Ascending aorta (tissue), 2 donors: ENCODE measurements at places on chromosomes 12 and 14.

- no peak for DNase-seq
Observed at GRCh38 chr12:131075194-131075593, 121.5 kb downstream of the ADGRD1 start.

- DNase-seq = no peak
Observed at GRCh38 chr12:3533703-3534386, 42.8 kb downstream of the PRMT8 start.

GRCh38 chr14:81305743-81306142 is 85.0 kb upstream of the GTF2A1 start:
- DNase-seq = no peak

DNA sequence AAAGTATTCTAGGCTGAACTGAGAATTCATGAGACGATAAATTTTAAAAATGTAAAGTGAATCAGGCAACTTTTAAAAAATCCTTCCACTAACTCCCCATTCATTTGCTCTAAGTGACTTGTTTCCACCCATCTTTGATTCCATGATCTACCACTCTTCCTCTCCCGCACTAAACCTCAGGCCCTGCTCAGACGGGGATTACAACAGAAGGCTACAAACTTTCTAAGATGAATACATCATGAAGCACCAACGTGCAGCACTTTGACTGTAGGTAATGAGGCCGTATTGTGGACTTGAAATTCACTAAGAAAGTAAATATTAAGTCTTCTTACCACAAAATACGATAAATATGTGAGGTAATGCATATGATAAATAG is 30.0 kb downstream of the TMEM132D start:
- DNase-seq = no peak

DNA sequence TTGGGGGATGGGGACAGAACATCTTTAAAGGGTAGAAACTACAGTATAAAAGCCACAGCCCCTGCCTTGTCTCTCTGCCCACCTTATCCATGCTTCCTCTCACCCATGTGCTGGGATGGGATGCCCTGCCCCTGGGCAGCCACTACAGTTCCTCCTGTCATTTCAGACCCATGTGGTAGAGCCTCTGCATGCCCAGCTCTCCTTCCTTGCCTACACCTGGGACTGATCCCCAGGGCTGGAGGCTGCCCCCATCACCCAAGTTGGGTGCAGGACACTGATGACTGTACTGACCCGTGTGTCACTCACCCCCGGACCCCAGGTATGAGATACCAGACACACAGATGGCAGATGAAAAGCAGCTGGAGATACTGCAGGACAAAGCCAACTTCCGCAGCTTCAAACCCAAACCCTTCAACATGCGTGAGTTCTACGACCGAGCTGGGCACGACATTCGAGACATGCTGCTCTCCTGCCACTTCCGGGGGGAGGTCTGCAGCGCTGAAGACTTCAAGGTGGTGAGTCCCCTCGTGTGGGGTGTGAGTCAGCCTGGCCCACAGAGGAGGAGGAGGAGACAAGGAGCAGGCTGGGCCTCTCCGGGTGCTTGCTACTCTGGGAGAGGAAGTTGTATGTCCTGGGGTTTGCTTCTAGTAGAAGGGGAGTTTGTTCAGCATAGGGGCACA is 2.2 kb downstream of the ASIC1 start:
- DNase-seq = no peak

DNA sequence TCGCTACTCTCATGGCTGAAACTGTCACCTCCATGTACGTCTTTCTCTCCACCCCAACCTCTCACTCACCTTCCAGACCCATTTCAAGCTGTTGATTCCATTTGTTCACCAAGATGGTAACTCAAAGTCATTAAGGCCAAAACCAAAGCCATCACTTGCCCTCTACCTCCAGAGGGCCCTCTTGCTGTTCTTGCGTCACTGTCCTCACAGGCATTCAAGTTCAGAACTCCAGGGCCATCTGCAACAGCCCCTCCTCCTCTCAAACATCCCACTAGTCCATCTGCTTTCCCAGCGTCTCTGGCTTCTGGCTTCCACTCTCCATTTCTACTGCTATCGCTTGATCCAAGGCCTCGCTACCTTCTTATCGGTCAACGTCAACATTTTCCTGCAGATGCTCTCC is 74.5 kb downstream of the VWF start:
- DNase-seq = no peak

DNA sequence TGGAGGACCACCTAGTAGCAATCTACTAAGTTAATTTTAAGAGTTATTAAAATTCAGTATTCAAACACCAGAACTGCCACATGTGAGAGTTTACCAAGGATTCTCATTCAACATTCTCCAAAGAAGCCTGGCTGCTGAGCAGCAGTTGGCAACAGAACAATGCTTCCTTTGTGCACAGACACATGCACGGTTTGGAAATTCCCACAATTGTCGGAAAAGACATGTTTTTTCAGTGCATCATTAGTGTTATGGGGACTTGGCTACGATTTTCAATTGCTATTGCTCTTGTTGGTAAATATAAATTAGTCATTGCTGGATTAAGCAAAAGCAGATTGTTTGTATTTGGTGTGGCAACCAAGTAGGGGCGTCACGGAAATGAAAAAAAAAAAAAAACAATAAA is 22.2 kb downstream of the ST8SIA1 start:
- DNase-seq = no peak

GRCh38 chr14:104870368-104871144 is 5.5 kb downstream of the CEP170B start:
- DNase-seq = no peak

GRCh38 chr14:50801706-50802105 is 29.3 kb downstream of the NIN start:
- DNase-seq = no peak

DNA sequence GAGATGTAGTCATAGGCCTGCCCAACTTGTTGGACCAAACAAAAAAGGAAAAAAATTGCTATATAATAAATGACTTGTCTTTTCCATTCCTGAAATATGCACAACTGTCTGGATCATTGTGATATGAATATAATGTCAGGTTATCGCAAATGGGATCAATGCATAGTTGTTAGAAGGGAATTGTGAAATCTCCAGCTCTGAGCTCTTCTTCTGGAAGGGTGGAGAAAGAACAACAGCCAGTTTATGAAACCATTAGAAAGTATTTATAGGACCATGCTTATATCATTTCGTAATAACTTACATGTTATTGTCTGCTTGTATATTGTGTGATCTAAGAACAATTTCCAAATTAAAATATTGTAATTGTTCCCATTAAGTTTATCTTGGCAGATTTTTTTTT is 35.7 kb upstream of the HIF1A start:
- DNase-seq = no peak
